ENCODE measurements at places on chromosomes 11 and 22.
A peak's percentile ranks its signal among the peaks of the same experiment; 100 is the strongest.

DNA sequence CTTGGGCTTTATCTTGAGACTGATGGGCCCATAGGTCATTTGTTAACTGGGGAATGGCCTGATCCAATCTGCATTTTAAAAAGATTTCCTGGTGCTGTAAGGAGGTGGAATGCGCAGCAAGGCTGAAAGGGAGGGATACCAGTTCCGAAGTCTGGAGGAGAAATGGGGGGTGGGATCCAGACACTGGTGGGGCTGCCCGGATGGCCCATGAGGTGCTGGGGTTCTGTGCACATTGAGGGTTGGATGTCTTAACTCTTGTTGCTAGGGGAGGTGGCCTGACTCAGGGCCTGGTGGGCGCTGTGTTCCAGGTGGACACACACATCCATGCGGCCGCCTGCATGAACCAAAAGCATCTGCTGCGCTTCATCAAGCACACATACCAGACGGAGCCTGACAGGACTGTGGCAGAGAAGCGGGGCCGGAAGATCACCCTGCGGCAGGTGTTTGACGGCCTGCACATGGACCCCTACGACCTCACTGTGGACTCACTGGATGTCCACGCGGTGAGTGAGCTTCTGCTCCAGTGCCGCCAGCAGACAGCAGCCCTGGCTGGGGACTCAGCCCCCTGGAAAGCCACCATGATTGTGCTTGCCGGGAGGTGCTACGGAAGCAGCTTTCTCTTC is 38.1 kb downstream of the AMPD3 start:
- DNase-seq: no peak

- DNase-seq: no peak
Measured at GRCh38 chr11:43558556-43559127, 121.9 kb upstream of the HSD17B12 start.

DNA sequence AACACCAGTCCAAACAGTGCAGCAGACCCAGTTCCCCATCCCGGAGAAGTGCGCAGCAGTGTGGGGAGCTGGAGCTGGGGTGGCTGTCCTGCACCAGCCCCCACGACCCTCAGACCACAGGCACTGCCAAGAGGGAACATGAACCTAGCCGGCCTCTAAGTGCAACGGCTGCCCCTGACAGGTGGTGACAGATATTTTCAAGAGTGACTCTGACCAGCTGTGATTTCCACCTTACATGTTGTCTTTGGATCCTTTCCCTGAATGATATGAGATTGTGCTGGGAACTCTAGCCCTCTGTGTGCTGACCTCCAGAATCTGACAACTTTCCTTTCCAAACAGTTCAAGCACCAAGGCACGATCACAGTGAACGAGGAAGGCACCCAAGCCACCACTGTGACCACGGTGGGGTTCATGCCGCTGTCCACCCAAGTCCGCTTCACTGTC is 12.6 kb downstream of the SERPIND1 start:
- DNase-seq: no peak

- DNase-seq: no peak
Measured at GRCh38 chr11:22521226-22521625, 104.4 kb downstream of the FANCF start.

DNA sequence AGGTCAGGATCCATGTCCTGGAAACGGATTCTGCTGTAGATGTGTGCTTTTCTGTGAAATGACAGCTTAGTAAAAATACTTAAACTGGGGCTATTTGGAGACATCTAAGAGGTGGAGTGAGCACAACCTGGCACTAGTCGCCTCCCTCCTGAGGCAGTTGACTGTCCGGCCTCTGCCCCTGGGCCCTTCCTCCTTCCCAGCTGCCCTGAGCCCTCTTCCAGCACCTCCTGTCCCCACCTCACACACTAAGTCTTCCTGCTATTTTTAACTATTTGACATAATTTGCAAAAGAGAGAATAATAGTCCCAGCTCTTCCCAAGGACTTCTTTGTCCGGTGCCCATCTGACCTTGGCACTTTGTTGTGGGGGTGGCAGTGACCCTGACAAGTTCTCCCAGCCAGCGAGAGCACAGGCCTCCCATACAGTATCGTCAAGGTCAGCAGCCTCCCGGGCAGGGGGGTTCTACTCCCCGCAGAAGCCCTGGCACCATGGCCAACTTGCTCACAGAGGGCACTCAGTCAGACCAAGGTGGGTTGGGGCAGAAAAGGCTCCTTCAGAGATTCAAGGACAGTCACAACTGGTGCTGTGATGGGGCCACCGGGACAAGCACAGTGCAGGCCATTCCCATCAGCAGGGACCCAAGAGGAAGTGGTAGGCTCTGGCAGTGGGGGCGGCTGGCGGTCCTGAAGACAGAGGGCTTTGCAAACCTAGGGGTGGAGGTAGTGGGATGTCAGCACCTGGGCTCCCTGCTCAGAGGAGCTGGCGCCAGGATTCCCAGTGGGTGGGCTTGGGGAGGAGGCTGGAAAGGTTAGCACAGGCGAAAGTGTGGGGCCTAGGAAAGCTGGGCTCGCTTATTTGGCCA is 5.5 kb upstream of the NEAT1 start:
- DNase-seq: no peak

- DNase-seq: no peak
Measured at GRCh38 chr22:23259916-23260644, 79.8 kb downstream of the BCR start.

GRCh38 chr11:128947773-128948172 is 5.1 kb upstream of the TP53AIP1 start:
- DNase-seq: no peak

- DNase-seq: no peak
Measured at GRCh38 chr11:17389211-17389956, 925 bp upstream of the KCNJ11 start.

DNA sequence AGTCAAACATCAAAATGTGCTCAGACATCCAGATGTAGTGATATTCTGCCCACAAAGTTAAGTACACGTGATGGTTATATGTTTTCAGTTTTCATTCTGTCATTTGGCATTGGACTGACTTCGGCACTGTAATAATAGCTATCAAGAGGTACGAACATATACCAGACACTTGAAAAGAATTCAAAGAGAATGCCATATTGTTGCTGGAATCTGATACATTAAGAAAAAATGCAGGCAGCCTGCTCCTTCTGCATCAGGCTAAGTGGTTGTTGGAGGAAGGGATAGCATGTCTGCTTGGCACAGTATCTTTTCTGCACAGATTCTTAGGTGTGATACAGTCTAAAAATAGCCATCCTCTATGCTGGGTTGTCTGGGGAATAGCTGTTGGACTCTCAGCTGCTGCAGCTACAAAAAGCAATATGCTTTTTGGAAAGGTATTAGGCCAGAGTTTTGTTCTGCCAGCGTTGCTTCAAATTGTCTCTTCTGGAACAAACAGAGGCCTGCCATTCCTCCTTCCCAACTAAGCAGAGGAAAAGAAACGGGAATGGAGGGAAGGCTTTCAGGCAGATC is 892.6 kb downstream of the TBC1D22A start:
- no peak for DNase-seq

DNA sequence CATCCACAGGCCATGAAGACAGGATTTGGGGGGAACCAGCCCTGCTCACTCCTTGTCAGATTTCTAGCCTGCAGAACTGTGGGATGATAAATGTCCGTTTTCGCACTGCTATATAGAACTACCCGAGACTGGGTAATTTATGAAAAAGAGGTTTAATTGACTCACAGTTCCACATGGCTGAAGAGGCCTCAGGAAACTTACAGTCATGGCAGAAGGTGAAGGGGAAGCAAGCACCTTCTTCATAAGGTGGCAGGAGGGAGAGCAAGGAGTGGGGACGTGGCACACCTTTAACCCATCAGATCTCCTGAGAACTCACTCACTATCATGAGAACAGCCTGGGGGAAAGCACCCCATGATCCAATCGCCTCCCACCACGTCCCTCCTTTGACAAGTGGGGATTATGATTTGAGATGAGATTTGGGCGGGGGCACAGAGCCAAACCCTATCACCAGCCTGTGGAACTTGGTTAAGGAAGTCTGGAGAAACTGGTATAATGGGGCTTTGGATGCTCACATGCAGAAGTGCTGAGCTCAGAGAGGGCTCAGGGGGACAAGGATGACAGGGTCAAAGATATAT is 50.7 kb downstream of the MYEOV start:
- peak; percentile 6 for DNase-seq

DNA sequence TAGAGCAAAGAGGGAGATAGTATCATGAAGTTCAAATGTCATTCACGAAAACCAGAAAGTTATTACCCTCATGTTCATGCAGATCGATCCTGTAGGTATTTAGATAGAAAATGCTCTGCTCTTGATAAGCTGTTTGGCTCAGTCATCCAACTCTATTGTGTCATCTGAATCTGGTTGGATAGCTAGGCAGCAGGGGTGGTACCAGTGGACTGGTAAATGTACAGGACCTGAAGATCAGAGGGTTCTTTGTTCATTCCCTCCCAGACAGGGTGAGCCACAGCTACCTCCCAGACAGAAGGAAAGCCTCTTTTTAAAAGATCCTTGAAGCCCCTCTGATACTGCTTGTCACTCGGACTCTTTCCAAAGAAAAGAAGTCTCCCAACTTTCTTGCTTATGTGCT is 29.8 kb upstream of the DRD2 start:
- no peak for DNase-seq

- DNase-seq: no peak
Measured at GRCh38 chr11:13391217-13391616, 71.8 kb downstream of the BTBD10 start.

DNA sequence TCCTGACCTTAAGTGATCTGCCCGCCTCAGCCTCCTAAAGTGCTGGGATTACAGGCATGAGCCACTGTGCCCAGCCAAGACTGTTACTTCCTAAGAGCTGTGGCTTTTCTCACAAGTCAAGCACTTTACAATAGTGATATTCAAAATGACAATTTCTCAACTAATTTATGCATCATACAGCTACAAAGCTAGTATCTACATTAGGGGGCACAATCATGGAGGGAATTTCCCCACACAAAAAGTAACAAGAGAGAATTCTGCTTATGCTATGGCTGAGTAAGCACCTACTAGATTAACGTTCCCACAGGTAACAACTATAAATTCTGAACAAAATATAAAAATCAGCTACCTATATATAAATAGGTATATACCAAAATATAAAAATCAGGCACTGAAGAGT is 72.7 kb downstream of the SBF2 start:
- no peak for DNase-seq
